ENCODE measurements at places on chromosomes 4 and X.

DNA sequence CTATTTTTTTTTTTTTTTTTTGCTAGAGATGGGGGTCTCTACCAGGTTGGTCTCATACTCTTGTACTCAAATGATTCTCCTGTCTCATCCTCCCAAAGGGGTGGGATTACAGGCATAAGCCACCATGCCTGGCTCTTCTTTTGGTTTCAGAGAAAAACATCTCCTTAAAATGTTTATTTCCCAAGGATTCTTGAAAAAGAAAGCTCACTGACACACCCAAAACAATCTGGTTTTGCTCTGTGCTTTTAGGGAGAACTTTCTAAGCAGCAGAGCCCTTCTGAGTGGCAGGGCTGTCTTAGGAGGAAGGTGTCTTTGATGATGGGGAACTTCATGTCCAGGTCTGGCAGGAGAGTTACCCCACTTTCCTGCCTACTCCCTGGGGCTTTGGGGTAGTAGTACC lies 1.2 kb downstream of the SOD3 start:
- DNase-seq: no peak

- peak; percentile 11 for DNase-seq
Measured at GRCh38 chrX:7985568-7985967, 58.4 kb upstream of the PNPLA4 start.

GRCh38 chrX:25016361-25016671 lies 551 bp upstream of the ARX start:
- no peak for DNase-seq

DNA sequence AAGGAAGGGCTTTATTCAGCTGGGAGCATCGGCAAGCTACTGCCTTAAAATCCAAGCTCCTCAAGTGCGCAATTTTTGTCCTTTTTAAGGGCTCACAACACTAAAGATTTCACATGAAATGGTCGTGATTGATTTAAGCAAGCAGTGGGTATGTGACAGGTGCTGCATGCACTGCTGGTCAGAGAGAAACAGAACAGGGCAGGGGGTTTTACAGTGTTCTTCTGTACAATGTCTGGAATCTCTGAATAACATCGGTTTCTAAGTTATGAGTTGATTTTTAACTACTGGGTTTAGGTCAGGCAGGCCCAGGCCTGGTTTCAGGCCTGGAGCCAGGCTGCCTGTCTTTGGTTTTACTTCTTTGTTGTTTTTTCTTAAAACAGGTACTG lies 6.0 kb downstream of the UGT2B17 start:
- DNase-seq: no peak

DNA sequence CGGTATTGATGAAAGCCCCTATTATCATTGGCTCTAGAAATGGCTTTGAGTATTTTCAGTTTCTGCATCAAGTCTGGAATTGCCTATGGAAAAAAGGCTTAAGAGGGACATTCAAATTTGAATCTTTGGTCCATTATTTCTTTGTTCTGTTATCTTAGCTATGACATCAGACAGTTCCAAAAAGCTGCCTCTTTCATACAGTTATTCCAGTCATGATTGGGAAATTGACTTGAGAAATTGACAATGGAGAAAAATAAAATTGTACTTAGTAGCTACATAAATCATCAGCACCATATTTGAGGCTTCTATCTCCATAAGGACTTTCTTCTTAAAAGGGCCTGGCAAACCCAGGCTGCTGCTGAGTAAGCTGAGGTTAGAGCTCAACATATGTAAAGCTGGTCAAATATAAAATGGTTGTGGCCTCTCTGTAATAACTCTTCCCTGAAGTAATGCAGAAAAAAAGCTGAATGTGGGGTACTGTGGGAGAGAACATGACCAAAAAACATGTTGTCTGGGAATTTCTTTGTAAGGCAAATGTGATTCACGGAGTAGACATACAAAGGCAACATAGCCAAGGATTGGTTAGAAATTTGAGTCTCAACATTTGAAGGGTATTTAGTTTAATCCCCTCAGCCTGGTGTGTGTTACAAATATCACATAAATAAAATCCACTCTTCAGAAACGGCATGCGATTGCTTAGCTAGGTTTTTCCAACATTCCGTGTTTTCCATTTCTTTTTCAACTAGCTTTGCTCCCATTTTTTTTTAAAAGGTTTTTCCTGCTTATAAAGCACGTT lies 100.9 kb downstream of the LNX1 start:
- DNase-seq: no peak

DNA sequence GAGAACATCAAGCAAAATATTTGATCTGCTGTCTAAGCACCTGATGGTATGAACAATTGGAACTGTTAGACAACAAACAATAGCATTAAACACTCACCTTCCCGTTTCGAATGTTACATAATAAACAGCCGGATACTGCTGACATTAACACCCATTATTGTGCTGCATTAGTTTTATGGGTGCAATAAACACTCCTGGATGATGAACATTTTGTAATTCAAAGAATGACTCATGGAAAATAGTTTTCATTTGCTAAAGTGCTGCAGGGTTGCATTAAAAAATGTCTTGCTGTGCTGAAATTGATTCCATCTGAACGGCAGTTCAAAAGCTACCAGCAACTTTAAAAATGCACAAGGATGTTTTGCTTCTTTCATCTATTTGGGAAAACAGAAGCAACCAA lies 100.8 kb upstream of the SORBS2 start:
- DNase-seq: peak; percentile 17

DNA sequence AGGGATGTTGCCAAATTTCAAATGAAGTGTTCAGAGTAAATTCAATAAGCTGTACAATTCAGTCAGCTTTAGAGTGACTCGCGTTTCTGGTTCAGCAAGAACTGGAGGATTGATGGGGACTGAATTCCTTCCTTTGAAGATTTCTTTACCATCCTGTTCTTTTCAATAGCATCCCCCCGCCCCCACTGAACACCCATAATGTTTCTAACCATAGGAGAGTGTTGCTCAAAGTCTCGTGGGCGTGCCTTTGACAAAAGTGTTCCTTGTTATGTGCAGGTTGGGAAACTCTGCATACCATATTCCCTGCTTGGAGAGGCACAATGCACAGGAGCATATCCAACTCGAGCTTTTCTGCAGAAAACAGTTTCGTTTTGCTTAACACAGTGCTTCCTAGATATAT lies 323.5 kb upstream of the CASK start:
- DNase-seq: no peak

DNA sequence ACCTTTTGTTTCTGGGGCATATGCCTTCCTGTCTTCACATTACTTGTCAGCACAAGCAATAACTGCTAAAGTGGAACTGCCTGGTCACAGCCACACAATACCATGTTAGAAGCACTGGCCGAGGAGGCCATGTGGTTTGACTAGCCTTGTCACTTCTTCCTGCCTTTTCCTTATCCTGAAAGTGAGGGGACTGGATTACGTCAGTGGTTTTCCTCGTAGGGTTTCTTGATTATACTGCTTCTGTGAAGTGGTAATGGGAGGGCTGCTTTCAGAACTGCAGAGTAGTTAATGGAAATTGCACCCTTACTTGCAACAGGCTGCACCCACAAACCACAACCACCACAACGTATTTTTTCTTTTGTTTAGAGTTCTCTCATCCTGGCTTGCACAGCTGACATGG lies 26.6 kb downstream of the ZRSR2 start:
- no peak for DNase-seq

GRCh38 chrX:129726307-129727111 lies 12.3 kb upstream of the XPNPEP2 start:
- no peak for DNase-seq

DNA sequence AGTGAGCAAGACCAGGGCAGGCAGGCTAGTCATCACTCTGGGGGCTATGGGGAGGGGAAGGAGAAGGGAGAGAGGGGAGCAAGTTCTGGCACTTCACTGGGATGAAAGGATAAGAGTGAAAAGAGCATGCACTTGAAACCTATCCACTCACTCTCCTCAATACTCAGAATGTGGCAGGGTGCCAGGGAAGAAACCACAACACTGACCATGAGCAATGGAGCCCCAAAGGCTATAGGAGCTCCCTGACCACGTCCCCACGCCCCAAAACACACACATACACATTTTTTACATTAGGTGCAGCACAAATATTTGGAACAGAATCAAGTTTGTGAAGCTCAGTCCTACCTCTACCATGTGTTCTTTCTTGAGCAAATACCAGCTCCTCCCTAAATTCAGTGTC lies 132.2 kb downstream of the IDS start:
- DNase-seq: no peak

DNA sequence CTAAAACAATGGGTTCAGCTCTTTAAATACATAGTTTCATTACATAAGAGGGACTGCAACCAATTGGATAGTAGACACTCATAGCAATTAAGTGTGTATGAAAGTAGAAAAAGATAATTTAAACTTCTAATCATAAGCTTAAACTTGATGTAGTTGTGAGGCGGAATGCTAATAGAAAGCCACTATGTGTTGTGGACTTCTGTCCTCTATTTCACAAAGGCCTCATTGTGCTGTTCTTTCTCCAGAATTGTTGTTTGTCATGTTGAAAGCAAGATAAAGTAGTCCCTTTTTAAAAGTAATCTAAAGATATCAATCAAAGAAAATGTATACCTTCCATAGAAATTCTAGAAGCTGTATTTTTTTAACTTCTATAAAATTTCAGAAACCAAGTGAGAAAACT lies 329.4 kb downstream of the KLHL4 start:
- no peak for DNase-seq

Measured in GM04503 (cell line).